Stimulated activated CD4-positive, alpha-beta T cell treated with anti-CD3 and anti-CD28 coated beads, Interleukin-4, amount 100 ng/mL, for 24 hours (primary cell): ENCODE measurements at places on chromosomes 11 and 22.

- DNase-seq, result no peak
These were observed 50.1 kb upstream of the OLFML1 start for GRCh38 chr11:7435176-7435575.

- no peak for DNase-seq
These were observed 45.8 kb downstream of the NCAM1 start for GRCh38 chr11:113006896-113007445.

GRCh38 chr11:128297091-128297651, 290.2 kb downstream of the ETS1 start:
- DNase-seq, result no peak

DNA sequence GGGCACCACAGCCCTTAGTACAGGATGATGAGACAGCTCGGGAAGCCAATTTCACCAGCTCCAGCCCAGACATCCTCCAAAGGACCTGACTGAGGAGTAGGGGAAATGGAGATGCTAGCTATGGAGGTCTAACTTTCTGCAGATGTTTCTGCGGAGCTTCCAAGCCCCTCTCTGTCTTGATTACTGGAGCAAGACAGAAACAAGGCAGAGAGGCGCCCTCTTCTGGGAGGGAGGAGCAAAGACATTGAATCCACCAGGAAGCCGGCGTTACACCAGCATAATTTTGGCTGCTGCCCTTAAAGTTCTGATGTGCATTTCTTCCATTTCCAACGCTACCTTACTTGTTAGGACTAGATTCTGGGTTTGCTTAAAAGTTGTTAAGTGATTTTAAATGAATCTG, 107.3 kb upstream of the HSD17B12 start:
- DNase-seq, result no peak

DNA sequence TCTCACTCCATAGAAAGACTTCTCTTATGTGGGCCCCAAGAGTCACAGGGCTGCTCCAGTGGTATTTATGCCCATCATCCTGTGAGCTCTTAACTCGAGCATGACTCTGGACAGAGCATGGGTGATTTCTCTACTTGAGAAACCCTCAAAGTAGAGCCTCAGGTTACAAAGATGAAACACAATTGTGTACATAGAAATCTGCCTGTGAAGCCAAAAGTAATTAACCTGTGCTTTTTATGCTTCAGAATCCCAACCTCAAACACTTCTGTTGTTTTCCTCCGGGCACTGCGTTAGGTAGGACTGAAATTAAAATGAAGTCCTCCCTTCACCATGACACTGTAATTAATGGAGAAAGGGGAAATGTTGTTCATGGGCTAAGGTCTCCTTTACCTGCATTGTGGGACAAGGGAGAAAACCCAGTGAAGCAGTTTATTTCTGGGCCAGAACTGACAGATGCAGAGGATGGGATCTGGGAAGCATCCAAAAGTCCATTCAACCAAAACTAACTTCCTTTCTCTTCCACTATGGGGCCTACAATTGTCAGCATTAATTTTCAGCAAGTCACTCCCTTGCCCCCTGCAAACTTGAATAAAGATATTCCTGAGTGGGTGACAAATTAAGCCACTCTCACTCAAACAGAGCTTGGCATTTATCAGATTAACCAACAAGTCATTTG, 24.1 kb upstream of the POU2AF1 start:
- DNase-seq, result no peak

DNA sequence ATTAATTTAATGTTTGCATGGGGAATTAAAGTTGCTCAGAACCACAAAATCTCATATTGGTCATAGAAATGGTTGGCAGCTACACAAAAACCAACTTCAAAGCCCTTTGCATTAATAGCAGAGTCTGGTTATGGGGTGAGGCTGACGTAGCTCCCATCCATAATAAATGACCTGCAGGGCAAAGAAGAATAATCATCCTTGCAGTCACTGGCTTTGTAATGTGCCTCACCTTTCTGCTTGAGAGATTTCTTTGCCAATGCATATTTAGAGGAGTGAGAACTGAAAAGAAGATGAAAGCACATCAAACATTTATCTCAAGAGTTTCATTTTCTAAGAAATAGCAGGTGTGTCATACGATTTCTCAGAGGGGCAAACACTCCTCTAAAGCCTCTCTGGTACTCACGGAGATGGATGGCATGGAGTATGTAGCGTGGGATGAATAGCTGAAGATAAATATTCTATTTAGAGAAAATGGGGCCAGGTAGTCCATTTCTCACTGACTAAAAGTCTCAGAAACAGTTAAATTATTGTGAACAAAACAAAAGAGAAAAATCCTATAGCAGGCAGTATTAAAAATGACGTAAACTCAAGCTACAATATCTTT, 1491.9 kb downstream of the FAM181B start:
- no peak for DNase-seq

DNA sequence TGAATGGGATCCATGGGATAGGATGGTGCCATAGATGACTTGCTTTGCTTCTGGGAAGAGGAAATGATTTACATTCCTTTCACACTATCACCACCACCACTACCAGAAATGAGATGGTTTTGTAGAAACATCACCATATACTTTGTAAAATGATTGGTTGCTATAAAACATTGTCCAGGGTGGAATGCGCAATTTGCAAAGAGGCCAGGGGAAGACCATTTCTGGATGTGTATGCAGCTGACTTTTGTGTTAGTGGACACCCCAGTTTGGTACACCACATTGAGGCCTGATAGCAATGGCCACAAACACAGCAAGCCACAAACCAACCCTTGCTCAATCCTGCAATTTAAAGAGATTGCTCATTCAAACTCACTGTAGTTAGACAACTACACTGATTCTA, 56.7 kb upstream of the RCN1 start:
- DNase-seq, result no peak

DNA sequence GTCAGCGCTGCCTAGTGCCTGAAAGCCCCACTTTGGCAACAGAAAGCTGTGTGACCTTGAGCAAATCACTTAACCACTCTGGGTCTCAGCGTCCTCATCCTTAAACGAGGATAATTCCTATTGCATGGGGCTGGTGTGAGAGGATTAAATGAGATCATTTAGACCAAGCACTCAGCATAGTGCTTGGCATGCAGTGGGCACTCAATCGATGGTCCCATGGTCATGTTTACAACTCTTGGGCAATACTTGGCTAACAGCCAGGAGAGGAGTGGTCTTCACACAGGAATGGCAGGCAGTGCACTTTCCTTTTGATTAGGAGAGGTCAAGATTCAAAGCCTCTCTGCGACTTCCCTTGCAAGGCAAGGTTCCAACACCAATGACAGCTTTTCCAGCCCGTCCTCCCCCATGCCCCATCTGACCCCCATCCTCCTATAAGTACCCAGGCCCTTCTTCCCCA, 14.1 kb downstream of the TNKS1BP1 start:
- DNase-seq, result no peak

DNA sequence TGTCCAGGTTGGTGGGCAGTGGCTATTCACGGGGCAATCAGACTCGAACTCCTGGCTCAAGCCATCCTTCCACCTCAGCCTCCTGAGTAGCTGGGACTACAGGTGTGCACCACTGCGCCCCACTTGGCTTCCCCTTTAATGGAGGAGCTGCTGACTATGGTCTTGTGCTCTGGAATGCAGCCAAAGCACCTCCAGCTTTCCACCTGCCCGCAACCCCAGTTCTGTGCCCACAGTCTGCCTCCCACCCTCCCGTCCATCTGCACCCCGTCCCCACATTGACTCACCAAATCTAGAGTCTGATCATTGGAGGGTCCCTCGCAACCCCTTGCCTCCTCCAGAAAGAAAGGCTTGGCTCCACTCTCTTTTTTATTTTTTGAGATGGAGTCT, 41.0 kb downstream of the KCNJ4 start:
- DNase-seq, result no peak

- DNase-seq, result peak; percentile 36
These were observed 7.5 kb downstream of the CRYBB1 start for GRCh38 chr22:26610072-26610958.

GRCh38 chr11:122659676-122660554, 4.4 kb downstream of the UBASH3B start:
- no peak for DNase-seq
